ENCODE measurements at places on chromosomes 3 and 15. TPM values are rescaled to one million over a fixed set of nuclear protein-coding genes. Genes with fewer than 3 reads are reported as not detected.
A peak's percentile ranks its signal among the peaks of the same experiment; 100 is the strongest.

GRCh38 chr3:126999383-126999782 is 16.5 kb downstream of the PLXNA1 start:
- no peak for DNase-seq

- DNase-seq = no peak
Measured at GRCh38 chr3:155368786-155369185, 75.3 kb upstream of the STRIT1 start.

- DNase-seq = no peak
Measured at GRCh38 chr3:182911782-182912111, 68.6 kb downstream of the DCUN1D1 start.

The SKOR1 gene
- total RNA-seq = not detected

GRCh38 chr3:98068824-98069223 is 18.1 kb upstream of the OR5AC2 start:
- no peak for DNase-seq

The FANCD2OS gene
- total RNA-seq = not detected

- no peak for DNase-seq
Measured at GRCh38 chr15:38602910-38603670, 38.5 kb upstream of the RASGRP1 start.

The CNTN6 gene
- total RNA-seq = not detected

The OXTR gene
- total RNA-seq = 6.4 TPM

GRCh38 chr3:100518244-100518643 is 25.8 kb downstream of the TMEM45A start:
- no peak for DNase-seq

GRCh38 chr3:172449466-172450149 is 1.4 kb upstream of the GHSR start:
- peak; percentile 59 for DNase-seq

DNA sequence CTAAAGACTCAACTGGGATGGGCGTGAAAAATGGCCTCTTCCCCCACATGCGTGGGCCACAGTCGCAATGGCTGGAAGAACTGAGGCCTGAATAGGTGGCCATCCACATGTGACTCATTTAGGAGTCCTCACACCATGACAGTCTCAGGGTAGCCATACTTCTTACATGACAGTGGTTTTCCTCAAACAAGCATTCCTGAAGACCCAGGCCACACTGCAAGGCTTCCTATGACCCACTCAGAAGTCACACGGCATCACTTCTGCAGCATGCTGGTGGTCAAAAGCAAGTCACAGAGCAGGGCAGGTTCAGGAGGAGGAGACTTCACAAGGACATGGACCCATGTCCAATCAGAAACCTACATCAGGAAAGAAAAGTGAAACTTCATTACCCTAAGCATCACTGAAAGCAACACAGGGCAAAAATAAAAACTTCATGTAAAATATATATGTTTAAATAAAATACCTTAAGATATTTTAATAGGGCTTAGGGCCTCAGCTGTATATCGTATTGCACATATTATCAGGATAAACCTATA is 257.1 kb downstream of the OPA1 start:
- no peak for DNase-seq

DNA sequence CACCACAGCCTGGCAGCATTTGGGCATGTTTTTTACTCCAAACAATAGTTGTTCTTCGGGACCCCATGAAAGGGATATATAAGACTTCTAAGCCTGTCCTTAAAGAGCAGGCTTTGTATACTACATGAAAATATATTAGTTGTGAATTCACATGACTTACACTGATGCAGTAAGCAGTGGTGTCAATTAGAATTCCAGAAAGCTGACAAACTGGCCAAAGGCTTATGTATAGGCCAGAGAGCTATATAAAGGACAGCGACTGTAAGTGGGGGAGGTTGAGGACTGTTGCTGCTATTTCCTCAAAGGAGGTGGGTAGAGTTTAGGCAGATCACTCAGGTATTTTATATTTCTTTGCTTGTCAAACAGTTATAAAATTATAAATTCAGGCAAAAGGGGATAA is 24.8 kb downstream of the KPNA4 start:
- no peak for DNase-seq

- DNase-seq = no peak
Measured at GRCh38 chr3:113219605-113220300, 8.4 kb downstream of the BOC start.

GRCh38 chr3:177742273-177742672 is 545.0 kb upstream of the TBL1XR1 start:
- DNase-seq = no peak

DNA sequence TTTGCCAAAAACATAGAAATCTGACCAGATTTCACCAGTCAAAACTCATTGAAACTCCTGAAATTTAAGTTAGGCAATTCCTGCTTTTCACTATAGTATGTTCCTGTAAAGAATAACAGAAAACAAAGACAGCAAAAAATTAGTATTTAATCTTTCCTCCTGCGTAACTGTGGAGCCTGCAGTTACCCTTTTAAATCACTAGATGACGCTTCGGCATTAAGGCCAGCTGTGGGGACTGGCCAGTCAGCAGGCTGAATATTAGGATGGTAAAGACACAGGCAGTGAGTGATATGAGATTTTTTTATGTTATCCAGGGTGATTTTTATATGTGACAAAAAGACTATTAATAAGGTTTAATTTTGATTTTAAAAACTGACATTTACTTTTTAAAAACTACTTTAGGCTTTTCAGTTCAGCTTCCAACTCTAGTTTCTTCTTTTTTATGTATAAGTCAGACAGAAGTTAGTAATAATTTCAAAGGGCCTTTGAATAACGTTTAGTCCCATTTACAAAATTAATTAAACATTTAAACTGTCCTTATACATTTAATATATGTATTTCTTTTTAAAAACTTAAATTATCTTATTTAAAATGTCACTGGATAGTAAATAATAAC is 165.1 kb downstream of the PPM1L start:
- DNase-seq = peak; percentile 38

- no peak for DNase-seq
Measured at GRCh38 chr3:76497636-76498035, 542.3 kb upstream of the ROBO2 start.

- DNase-seq = no peak
Measured at GRCh38 chr3:49124991-49125670, 4.5 kb upstream of the USP19 start.

The ACVR2B gene
- total RNA-seq = 1.8 TPM

GRCh38 chr3:156762631-156763185 is 63.4 kb upstream of the LEKR1 start:
- DNase-seq = peak; percentile 82

GRCh38 chr15:26854435-26854834 is 12.4 kb upstream of the GABRA5 start:
- no peak for DNase-seq

DNA sequence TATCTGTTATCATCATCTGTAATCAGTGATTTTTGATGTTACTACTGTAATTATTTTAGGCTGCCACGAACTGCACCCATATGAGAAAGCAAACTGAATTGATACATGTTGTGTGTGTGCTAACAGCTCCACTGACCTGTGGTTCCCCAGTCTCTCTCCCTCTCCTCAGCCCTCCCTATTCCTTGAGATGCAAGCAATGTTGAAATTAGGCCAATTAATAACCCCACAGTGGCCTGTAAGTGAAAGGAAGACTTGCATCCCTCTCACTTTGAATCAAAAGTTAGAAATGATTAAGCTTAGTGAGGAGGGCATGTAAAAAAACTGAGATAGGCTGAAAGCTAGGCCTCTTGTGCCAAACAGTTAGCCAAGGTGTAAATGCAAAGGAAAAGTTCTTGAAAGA is 218.6 kb upstream of the LRRFIP2 start:
- DNase-seq = no peak

GRCh38 chr3:196219970-196220311 is 3.6 kb downstream of the SLC51A start:
- no peak for DNase-seq

- DNase-seq = peak; percentile 91
Measured at GRCh38 chr3:30658328-30659052, 52.1 kb downstream of the TGFBR2 start.

The OR5H6 gene
- not detected for total RNA-seq

- DNase-seq = peak; percentile 20
Measured at GRCh38 chr3:54120657-54121413, 1.5 kb upstream of the CACNA2D3 start.

DNA sequence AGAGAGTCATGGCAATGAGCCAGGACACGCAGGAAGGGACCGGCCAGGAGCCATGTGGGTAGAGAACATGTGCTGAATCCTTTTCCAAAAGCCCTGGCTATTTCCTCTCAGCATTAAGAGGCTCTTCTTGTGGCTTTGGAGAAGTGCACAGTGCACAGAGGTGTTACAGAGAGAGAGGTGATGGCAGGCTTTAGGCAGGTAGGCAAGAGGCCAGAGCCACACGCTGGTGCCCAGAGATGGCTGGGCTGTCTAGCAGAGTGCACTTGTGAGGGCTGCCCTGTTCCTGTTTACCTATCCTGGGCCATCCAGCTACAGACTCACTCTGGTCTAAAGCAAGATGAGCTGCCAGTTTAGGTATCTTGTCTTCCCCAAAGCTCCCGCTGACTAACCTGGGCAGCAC is 402.6 kb downstream of the OCA2 start:
- DNase-seq = no peak

DNA sequence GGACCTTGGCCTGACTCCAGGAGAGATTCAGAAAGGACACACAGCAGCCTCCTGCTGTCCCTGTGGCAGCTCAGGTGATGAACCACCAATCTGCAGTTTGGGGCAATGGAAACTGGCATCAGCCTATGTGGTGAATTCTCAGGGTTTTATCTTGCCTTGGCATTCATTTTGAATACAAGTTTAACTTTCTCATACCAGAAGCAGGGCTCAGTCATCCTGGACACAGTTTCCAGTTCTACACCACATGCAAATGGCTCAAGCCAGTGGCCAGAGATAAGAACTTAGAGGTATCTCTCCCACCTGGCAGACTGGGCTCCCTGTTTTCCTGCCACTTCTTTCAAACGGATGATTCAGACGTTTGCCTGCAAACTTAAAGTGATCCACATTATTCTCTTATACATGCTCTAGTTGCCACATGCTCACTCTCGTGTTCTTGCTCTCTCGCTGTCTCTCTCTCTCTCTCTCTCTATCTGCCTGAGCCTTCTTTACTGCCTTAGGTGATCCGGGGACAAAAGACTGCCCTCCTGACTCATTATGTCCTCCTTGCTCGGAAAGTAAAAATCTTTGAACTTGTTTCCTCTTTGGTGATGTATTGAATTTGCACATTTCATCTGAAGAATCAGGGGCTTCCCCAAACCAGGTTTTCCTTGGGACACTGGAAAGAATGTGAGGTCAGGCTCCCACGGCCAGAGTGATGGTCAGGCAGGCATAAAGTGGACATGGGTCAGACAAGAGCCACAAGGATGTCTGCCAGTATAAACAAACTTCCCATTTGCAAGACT is 99.6 kb upstream of the STT3B start:
- peak; percentile 89 for DNase-seq

DNA sequence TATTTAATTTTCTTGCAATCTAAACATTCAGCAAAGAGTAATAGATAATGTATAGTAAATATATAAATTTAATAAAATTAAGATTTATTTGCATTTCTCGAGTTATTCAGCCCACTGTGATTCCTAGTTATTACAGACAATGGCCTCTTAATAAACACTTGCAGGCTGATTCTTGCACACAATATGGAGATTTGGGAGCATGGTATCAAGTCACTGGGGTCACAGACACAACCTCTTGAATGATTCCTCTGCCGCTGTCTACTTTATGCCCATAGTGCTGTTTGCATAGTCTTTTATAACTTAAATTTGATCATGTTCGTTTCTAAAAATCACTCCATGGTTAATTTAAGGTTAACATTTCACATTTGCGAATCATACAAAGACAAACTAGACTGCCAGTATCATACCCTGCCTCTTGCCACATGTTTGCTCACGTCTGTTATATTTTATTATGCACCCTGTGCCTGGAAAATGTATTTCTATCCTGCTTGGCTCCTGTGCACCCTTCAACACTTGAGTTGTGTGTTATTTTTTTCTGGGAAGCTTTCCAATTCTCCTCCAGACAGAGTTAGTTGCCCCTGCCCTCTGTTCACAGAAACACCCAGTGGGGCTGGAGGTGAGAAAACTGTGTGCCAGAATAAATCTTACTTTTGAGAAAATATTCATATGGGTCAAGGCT is 206.3 kb upstream of the ROBO1 start:
- no peak for DNase-seq

The NANOGP8 gene
- total RNA-seq = not detected

GRCh38 chr15:38651328-38652038 is 86.9 kb upstream of the RASGRP1 start:
- DNase-seq = no peak

The TGM5 gene
- total RNA-seq = not detected

DNA sequence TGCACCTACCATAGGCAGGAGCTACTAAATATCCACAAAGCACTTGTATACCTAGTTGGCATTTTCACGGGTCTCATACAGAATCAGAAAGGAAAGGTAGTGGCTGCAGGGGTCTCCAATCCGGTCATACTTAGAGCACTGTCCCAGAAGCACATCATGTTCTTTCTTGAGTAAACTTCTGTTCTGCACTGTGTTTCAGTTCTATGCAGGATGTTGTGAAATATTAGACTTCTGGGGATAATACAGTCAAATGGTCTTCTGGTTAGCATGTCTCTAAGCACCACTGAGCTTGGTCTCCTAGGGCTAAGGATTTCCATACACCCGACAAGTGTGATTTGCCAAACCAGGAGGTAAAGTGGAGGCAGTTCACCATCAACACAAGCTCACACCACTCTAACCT is 27.9 kb downstream of the MINDY4B start:
- no peak for DNase-seq
